ENCODE measurements at places on chromosomes 16 and 17. TPM values are rescaled to one million over a fixed set of nuclear protein-coding genes. Genes with fewer than 3 reads are reported as not detected.

The TRIM72 gene
- 0.10 TPM for total RNA-seq

DNA sequence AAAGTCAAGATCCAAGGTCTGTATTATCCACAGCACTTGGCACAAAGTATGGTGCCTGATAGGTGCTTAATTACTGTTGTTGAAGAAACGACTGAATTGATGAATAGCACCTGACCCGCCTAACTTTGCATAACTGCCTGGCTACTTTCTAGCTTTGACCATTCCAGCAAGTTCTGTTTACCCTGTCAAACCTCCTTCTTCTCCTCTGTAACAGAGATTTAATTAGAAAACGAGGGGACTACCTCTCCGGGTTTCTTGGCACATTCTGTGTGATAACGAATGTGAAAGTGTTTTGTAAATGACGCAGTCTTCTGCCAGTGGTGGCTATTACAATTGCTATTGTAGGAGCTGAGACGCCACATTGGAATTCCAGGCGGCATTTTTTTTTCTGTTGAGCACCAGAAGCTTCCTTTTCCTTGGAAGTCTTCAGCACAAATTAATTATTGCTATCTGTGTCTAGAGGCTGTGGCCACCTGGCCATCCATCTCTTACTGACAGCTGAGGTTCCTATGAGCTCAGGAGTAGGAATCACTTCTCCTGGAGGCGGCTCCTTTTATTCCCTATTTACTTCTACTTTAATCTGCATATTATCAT lies 522.9 kb downstream of the HS3ST4 start:
- DNase-seq: no peak

- DNase-seq: no peak
Measured at GRCh38 chr16:11474617-11475291, 112.0 kb downstream of the LITAF start.

DNA sequence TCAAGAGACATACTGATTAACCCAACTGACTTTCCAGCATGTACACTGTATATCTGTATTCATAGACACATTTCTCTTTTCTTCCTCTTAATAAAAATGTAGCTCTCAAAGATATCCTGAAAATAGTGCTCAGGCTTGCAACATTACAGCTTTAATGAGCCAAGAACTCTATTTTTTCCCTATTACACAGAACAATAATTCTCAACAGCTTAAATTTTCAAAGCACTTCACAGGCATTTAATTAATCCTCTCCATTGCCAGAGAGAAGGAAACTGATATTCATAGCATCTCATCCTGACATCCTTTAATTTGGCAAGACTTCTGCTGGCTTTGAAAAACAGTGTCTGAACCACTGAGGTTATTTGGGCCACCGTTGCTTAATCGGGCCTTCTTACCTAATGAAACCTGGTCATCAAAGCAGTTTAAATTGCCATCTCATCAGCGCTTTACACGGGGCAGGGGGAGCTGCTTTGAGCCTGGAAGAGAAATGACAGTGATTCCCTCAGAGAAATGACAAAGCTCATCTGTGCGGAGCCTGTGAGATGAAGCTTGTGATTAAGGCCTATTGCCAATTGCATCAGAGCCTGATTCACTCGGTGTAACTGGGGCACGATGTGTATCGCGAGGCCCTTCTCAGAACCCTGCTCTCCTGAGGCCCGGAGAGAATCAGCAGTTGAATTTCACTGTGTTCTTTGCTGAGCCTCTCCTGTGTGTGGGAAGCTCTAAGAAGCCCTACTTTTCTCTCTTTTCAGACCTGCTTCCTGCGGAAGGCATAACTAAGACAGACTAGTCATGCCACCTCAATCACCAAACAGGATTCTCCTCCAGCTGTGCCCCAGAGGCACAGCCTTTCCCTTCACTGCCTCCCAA lies 8.5 kb upstream of the SIAH1 start:
- no peak for DNase-seq

DNA sequence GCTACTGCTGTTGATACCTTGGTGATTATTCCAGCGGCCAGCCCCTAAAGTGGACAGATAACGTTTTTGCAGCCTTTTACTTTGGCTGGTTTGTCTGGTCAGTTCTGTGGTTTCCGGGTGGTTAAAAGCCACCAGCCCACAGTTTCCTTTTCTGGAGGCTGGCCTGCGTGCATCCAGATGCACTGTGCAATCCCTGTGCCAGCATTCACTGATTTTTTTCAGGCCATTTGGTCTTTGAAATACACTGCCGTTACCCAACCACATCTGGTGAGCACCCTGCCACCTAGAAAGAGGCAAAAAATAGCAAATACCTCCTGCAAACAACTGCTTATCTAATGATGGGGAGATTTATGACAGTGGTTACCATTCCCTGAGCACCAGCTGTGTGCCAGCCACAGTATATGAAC lies 797 bp downstream of the NUDT7 start:
- DNase-seq: no peak

The ADGRG3 gene
- not detected for total RNA-seq

The RHBDL3 gene
- total RNA-seq: 124 TPM

All from glutamatergic neuron (in vitro differentiated cells).